Activated CD4-positive, alpha-beta T cell treated with anti-CD3 and anti-CD28 coated beads, Interleukin-2, amount 50 U/mL, for 16 hours (primary cell): ENCODE measurements at places on chromosomes 7 and 10.

DNA sequence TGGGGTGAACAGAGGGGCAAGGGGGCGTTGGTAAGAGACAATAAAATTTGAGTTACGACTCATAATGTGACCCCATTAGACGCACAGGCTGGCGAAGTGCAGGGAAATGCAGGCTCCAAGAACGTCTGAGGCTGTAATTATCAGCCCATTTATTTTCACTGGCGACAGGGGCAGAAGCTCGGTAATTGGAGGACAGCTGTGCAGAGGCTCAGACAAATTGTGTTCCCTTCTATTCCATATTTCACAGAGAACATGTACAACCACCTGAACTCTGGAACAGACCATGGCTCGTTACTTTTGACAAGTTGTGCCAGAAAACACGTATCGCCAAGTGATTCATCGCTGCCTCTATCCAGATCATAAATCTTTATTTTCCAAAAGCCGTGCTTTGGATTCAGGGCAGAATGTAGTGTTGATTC is 137.3 kb upstream of the FRMD4A start:
- DNase-seq: no peak

- DNase-seq: no peak
These were observed 756.3 kb downstream of the AUTS2 start for GRCh38 chr7:70354409-70355169.

- no peak for DNase-seq
These were observed 259.5 kb upstream of the SLC26A5 start for GRCh38 chr7:103705542-103705941.

GRCh38 chr10:113362645-113363091 is 190.2 kb upstream of the HABP2 start:
- DNase-seq: no peak

- no peak for DNase-seq
These were observed 258.2 kb upstream of the NPY start for GRCh38 chr7:24025765-24026164.

- DNase-seq: peak; percentile 33
These were observed 32.8 kb downstream of the CPVL start for GRCh38 chr7:29113384-29114102.

DNA sequence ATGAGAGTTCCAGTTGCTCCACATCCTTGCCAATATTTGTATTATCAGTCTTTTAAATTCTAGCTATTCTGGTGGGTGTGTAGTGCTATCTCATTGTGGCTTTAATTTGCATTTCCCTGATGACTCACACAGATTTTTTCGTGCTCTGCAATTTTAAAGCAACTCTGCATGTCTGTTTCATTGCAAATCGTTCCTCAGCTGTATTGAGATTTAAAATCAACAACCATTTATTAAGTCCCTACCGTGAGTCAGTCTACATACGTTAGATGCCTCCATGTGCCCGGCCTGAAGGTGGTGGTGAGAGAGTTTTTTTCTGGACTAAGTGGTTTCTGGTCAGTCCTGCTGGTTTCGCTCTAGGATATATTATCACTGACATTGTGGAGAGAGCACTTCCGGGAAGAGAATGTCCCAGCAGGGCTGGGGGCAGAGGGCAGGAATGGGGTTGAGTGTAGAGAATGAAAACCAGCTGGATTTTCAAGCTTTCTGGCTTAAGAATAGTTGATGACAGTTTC is 8.4 kb upstream of the HYCC1 start:
- peak; percentile 26 for DNase-seq

DNA sequence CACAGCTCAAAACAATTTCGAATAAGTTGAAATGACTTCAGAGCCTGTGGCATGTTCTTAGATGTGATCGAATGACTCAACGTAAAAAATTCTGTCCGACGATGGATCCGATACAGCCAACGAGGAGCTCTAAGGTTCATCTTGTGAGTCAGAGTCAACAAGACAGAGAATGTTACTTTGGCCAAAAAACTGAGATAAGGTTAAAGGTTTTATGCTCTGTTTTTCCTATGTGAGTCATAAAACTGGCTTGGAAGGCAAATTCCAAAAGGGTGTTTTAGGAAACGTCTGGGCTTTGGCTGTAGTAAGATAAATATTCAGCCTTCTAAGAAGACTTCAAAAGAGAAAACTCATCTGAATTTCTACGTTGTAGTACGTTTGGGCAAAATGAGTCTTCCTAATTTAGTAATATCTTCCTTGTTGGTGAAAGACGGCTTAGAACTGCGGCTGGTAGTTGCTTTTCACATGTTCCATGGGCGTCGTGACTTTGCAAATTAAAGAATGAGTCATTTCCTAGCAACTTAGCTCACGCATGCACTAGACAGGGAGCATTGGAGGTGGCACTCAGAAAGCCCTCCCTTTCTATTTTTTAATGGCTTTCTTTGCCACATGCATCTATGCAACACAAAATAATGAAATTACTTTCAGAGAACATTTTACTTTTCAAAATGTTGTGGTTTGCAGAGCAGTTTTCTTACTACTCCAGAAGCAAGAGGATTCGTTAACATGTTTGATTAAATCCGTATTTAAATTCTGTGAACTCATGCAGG is 28.2 kb downstream of the PFKP start:
- peak; percentile 94 for DNase-seq

DNA sequence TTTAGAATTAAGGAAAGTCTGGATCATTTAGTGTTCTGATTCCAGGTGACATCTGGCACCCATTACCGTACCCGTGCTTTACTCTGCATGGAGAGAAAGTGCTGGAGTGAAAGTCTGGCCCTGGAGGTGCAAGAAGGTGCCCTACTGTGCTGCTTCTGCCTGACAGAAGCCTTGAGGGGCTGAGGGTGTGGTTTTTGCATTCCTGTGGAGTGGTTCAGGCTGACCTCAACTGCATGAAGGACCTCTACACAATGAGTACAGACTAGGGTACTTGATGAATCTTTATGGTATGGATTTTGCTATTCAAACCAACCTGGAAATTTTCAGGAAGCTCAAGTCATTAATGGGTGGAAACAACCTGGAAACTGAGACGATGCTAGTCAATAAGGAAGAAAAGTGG is 45.1 kb upstream of the GSAP start:
- no peak for DNase-seq

GRCh38 chr7:18768256-18768655 is 272.7 kb downstream of the HDAC9 start:
- DNase-seq: no peak

DNA sequence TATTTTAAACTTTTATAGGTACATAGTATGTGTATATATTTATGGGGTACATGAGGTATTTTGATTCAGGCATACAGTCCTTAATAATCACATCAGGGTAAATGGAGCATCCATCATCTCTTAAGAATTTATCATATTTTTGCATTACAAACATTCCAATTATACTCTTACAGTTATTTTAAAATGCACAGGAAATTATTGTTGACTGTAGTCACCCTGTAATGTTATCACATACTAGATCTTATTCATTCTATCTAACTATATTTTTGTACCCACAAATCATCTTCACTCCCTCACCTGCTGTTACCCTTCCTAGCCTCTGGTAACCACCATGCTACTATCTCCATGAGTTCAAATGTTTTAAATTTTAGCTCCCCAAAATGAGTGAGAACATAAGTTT is 56.3 kb upstream of the FAM3C start:
- DNase-seq: no peak

GRCh38 chr10:84890706-84891105 is 562.3 kb downstream of the CCSER2 start:
- DNase-seq: no peak

- no peak for DNase-seq
These were observed 960.5 kb downstream of the GATA3 start for GRCh38 chr10:9015005-9015404.

GRCh38 chr10:16886031-16886430 is 68.8 kb upstream of the RSU1 start:
- no peak for DNase-seq

GRCh38 chr10:26855186-26855585 is 5.6 kb downstream of the ABI1 start:
- DNase-seq: no peak

DNA sequence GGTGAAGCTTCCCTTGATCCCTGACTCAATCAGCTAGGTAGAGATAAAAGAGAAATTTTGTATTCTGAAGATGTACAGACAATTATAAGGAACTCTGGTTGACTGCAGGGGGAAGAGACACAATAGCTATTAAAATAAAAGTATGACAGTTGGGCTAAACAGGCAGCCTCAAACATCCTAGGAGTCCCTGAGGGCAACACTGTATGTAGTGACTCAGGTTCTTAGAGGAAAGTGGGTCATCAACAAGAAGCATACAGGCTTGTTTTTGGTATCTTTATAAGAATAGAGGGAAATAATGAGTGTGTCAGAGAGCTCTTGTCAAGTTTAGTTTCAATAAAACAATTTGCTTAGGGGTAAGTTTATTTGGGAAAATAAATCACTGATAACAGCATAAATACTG is 150.3 kb downstream of the AUTS2 start:
- no peak for DNase-seq

DNA sequence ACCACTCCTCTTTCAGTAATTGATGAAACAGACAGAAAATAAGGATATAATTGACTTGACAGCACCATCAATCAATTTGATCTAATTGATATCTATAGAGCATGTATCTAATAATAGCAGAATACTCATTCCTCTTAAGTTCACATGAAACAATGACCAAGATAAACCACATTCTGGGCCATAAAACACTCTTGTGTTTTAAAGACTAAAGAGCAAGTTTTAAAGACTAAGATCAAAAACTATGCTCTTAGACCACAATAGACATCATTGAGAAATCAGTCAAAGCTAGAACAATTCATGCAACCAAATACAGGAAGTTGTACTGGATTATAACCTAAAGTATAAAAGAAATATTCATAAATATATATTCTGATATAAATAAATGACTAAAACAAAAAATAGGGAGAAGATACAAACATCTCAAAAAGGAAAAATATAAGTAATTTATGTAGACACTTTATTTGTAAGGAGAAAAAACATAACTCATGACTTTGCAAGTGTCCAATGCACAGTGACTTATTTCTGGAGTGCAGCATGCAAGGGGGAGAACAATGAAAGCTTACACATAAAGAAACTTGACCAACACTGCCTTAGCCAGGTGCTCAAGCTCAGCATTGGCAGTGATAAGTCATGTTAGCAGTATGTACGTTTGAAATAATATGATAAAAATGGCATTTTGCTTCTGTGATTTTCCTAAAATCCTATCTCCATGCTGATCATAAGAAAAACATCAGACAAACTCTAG is 312.7 kb upstream of the IGFBP3 start:
- no peak for DNase-seq

GRCh38 chr10:132372516-132373095 is 24.4 kb upstream of the PWWP2B start:
- no peak for DNase-seq

GRCh38 chr10:120948889-120949608 is 97.9 kb downstream of the WDR11 start:
- DNase-seq: peak; percentile 60

DNA sequence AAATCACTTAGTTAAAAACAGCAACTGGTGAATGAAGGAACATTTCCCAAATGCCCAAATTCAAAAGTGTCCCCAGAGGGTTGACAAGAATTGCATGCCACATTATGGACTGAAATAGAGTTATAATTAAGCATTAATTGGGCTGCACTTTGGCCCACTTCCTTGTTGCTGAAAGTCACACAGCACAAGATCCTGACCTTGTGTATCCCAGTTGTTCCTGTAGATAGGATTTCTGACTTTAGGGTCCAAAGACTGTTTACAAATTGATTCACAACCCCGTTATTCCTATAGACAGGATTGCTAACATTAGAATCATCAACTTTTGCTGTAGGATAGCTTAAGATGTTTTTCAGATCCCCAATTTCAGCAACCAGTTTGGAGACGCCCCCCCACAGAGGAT is 31.5 kb upstream of the NPFFR1 start:
- no peak for DNase-seq

DNA sequence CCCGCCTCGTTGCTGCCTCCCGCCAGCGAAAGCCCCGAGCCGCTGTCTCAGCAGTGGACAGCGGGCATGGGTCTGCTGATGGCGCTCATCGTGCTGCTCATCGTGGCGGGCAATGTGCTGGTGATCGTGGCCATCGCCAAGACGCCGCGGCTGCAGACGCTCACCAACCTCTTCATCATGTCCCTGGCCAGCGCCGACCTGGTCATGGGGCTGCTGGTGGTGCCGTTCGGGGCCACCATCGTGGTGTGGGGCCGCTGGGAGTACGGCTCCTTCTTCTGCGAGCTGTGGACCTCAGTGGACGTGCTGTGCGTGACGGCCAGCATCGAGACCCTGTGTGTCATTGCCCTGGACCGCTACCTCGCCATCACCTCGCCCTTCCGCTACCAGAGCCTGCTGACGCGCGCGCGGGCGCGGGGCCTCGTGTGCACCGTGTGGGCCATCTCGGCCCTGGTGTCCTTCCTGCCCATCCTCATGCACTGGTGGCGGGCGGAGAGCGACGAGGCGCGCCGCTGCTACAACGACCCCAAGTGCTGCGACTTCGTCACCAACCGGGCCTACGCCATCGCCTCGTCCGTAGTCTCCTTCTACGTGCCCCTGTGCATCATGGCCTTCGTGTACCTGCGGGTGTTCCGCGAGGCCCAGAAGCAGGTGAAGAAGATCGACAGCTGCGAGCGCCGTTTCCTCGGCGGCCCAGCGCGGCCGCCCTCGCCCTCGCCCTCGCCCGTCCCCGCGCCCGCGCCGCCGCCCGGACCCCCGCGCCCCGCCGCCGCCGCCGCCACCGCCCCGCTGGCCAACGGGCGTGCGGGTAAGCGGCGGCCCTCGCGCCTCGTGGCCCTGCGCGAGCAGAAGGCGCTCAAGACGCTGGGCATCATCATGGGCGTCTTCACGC is 825 bp downstream of the ADRB1 start:
- no peak for DNase-seq

DNA sequence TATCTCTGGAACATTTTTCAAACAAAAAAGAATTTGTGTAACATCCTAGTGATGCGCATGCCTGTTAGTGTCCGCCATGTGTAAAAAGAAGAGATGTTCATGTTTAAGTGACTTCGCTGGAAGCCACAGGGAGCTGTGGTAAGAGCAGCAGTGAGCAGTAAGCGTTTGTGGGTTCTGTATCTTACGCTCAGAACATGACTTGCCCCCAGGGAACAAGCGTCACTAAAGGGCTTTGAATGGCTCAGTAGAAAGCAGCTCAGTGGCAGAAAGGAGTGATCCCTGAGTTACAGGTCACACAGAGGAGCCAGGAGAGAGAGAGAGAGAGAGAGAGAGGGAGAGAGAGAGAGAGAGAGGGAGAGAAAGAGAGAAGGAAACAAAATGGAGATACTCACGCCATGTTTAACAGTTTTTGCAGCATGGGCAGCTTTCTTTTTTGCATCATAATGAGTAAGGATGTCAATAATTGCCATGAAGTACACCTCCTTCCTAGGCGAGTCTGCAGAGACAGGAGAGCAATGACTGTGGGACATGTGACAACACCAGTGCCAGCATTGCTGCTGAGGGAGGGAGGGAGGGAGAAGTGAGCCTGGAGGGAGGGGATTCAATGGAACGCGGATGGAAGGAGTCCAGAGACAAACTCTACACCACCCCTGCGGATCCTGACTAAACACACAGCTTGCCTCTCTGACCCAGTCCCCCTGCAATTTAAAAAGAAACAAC is 174.6 kb downstream of the PIP4K2A start:
- no peak for DNase-seq

- peak; percentile 20 for DNase-seq
These were observed 10.2 kb downstream of the CYREN start for GRCh38 chr7:135160098-135160857.
